NCI-H2107 (cell line): ENCODE measurements at places on chromosomes 7 and 10.

DNA sequence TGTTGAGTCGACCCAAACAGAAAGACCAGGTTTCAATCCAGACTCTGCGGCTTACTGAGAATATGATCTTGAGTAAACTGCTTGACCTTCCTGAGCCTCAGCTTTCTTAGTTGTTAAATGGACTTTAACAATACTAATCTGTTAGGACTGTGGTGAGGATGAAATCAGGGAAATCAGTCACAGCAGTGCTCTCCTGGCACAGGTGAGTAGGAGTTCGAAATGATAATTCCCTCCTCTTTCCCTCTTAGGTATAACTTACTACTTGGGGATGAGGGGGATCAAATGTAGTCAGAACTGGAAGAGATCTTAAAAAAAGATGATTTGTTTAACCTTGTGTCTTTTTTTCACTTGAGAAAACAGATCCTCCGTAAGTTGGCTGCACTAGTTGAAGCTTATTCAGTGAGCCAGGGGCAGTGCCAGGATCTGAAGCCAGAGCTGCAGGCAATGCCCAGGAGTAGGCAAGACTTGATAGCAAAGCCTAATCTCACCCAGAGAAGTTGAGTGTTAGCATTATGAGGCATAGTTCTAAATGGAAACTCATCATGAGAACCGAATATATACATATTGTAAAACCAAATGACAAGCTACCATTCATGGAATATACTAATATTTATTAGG, 1.8 kb upstream of the MAGI2 start:
- no peak for DNase-seq

DNA sequence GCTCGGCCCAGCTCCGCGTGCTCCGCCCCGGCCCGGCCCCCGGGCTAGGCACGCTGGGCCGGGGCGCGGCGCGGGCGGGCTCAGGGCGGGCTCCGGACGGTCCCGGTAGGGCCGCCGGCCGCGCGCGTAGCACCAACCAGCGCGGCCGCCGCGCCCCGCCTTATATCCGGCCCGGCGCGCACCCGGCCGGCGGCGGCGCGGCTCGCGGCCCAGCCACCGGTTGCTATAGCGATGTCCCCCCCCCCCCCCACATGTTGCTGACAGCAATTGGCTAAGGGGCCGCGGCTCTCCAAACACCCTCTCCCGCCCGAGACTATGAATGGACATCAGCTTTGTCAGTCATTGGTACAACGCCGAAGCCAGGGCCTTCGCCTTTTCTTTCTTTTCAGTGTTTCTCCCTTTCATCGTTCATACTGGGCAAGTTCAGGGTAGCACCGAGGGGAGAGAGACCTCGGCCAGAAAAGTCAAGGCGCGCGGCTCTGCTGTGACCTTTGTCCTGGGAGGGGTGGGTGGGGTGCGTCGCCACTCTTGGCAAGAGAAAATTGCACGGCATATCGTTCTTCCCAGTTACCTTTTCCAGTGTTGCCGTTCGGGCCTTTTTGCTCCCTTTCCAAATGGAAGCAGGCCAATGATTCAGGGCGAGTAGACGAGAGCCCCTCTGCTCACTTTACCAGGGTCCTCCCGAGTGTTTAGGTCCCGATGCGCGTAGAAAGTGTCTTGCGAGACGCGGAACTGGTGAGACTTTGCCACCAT, 354.2 kb downstream of the DNAJB6 start:
- no peak for DNase-seq

DNA sequence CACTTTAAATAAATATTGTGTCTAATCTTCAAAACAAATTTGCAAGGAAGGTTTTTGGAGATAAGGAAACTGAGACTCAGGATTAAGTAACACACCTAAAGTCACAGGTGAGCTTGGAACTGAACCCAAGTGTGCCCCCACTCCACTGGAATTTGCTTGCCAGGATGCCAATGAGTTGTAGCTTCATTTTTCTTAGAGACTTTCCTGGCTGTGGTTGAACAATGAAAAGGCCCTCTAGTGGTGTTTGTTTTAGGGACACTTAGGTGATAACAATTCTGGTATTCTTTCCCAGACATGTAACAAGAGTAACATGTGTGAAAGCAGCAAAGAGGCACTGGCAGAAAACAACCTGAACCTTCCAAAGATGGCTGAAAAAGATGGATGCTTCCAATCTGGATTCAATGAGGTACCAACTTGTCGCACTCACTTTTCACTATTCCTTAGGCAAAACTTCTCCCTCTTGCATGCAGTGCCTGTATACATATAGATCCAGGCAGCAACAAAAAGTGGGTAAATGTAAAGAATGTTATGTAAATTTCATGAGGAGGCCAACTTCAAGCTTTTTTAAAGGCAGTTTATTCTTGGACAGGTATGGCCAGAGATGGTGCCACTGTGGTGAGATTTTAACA, 1.5 kb downstream of the IL6 start:
- DNase-seq: no peak

- no peak for DNase-seq
Observed at GRCh38 chr7:50723173-50723572, 59.5 kb downstream of the GRB10 start.
